Left lobe of liver (tissue), 2 donors: ENCODE measurements at places on chromosomes 11 and 22. TPM values are rescaled to one million over a fixed set of nuclear protein-coding genes. Genes with fewer than 3 reads are reported as not detected.

DNA sequence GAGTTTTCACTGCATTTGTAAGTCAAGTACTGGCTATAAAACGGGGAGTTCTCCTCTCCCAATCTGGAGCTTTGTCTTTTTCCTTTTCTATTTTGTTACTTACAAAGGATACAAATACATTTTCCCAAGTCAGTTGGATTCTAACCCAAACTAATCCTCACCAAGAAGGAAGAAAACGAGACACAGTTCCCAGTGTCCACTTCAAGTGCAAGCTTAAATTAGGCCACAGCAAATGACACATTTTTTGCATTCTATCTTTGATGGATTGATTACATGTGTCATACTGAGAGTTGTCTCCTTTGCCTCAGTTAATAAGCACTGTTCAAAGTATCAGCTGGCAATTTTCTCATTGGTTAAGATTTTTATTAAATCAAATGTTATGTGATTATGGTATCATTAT is 296.7 kb upstream of the ANO5 start:
- no peak for DNase-seq

DNA sequence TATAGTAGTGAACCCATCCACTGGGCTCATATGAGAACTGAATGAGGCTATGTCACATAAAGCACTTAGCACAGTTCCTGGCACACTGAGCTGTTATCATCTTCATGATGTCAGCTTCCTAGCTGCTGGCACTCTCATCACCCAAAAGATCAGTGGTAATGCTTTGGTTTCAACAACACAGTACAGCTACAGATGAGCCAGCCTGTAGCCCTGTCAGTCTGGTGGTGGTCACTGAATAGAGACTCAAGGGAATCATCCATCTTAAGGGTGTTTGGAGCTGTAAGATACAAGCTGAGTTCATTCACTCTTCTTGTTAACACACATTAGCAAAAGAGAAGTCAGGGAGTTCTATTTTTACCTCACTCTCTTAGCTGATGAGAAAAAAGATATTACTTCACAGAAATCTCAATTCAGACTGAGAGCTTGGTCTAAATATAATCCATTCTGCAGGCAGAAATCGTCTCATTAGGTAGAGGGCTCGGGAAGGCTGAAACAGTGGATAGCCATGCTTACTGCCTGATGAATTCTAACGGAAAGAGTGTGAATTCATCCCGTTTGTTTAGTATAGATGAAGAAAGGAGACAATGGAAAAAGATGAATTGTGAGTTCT is 6.3 kb upstream of the SLC1A2 start:
- no peak for DNase-seq

DNA sequence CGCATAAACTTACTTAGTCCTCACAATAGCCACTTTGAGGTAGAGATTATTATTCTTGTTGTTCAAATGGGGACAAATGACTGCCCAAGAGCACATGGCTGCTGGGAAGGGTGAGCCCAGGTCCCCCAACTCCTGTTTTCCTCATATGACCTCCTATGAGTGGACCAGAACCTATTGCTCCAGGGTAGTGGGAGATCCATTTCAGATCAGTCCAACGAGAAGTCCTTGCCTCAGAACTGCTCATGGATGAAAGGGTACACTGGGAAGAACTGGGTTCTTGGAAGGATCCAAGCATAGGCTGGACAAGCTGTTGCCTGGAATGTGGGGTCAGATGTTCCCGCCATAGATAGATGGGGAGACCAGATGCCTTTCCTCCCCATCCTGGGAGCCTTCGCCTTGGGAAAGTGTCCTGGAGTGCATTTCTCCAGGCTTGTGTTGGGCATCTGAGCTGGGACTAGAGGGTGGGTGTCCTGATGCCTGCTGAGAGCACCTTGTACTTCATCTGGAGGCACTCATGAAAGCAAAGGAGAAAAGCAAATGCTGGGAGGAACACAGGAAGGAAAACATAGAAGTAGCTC is 146.3 kb upstream of the B3GAT1 start:
- DNase-seq: peak; percentile 19

DNA sequence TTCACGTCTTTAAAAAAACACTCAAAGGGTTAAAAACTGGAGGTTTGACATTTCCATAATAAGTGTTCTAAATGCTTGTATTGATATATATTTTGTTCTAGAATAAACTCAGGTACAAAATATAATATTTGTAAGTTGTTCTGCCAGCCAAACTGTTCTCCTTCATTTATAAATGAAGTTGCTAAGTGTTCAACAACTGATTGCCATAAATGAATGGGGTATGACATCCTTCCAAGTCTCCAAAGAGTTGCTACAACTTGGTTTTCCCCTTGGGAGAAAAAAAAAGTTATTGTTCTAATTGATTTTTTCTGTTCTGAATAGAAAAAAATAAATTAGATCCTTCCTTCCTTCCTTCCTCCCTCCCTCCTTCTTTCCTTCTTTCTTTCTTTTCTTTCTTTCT is 65.4 kb upstream of the BLID start:
- no peak for DNase-seq

DNA sequence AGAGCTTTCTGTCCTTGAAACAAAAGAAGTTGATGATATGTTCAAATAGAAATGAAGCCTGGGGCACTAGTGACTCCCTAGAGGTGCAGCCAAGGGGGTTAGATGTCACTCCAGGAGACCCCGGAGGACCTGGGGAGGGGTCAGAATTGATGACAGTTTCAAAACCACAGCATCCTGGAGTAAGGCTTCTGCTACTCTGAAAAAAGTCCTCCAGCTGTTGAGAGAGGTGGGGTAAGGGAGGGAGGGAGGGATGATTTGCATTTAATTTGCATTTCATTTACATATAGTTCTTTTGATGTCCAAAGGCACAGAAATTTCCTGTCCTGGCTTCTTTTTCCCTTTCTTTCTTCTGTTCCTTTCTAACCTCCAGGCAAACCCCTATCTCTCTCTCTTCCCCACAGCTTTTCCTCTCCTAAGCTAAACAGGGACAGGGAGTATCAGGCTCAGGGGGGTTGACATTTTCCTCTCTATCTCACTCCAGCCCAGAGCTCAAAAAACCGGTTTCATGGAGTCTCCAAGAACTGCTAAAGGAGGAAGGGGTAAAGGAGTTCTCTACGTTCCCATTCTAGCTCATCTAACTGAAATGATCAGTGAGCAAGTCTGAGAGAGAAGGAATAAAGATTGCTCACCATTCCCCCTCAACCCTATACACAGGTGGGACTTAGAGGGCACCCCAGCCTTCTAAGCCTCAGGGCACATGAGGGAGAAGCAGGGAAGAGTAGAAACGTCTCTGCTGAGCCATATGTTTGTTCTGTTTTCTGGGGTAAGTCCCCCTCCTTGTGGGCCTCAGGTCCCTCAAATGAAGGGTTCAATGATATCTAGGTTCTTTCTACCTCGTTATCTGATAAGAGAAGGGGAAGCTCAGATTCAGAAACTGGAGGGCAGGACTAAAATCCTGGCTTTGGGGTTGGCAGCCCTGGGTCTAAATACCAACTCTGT is 3.5 kb upstream of the POU2F3 start:
- DNase-seq: no peak

GRCh38 chr11:112277941-112278340 is 17.3 kb upstream of the PLET1 start:
- DNase-seq: no peak

GRCh38 chr11:126930091-126930841 is 70.3 kb downstream of the KIRREL3 start:
- DNase-seq: no peak

DNA sequence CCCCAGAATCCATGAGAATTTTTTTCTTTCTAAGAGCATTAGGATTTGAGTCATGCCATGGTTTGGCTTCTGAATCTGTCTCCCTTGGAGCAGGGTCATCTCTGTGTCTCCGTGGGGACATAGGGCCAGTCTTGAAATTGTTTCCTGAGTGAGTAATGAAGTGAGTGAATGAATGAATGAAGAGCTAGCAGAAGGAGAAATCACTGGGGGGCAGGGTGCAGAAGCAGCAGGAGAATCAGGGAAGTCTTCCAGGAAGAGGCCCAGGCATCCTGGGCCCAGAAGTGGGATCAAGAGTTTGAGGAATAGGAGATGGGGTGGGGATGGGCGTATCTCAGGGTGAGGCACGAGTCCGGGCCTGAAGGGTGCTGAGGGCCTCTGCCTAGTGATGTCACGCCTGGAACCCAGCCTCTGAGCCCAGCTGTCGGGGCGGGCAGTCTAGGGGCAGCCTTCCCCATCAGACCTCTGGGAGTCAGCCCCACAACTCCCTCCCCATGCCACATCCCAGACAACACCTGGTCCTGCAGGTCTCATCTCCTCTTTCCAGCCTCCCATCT is 12.5 kb upstream of the MGAT3 start:
- DNase-seq: no peak

- no peak for DNase-seq
Observed at GRCh38 chr11:107716884-107717532, 5.2 kb upstream of the SLN start.

DNA sequence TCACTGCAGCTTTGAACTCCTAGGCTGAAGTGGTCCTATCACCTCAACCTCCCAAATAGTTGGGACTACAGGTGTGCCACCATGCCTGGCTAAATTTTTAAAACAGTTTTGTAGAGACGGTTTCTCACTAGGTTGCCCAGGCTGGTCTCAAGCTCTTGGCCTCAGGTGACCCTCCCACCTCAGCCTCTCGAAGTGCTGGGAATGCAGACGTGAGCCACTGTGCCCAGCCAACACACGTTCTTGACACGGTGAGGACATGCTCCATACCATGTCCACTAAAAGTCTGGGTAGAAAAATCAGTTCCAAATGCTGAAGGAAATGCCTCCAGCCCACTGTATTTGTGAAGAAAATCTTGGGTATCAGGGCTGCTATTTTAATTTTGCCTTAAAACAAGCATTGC is 46.9 kb downstream of the PDHX start:
- no peak for DNase-seq

DNA sequence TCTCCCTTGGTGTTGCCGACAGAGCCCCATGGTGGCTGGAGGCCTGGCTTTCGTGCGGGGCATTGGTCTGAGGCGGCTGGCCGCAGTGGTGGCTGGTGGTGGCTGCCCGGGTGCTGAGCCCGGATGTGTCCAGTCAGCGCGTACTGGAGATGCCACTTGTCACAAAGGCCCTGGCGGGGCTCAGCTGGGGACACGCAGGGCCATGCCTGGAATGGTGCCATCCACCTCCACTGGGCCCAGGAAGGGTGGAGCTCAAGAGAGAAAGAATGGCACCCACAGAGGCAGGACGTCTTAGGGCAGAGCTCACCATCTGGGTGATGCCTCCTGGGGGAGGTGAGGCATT is 92.5 kb downstream of the CEP164 start:
- DNase-seq: no peak

- DNase-seq: no peak
Observed at GRCh38 chr11:27599217-27599616, 92.6 kb upstream of the LIN7C start.

GRCh38 chr11:64742889-64743590 is 902 bp downstream of the RASGRP2 start:
- peak; percentile 86 for DNase-seq

DNA sequence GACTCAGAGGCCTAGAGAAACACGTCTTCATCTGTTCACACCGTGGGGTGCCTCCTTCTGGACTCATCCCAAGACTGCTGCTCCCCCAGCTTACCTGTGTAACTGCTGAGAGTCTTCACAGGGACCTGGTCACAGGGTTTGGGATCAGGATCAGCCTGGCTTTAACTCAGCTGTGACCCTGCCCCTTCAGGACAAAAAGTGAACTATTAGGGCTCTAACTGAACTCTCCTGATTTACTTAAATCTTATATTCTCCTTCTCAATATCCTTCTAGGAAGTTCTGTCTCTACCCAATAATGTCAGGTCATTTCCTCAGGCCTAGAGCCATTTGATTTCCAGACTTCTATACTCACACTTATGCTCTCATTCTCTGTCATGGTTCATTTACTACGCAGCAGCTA is 108.4 kb downstream of the ZNF280B start:
- peak; percentile 21 for DNase-seq

- no peak for DNase-seq
Observed at GRCh38 chr11:108606495-108607160, 13.1 kb upstream of the EXPH5 start.

- no peak for DNase-seq
Observed at GRCh38 chr11:9962722-9963121, 298.8 kb downstream of the SWAP70 start.

DNA sequence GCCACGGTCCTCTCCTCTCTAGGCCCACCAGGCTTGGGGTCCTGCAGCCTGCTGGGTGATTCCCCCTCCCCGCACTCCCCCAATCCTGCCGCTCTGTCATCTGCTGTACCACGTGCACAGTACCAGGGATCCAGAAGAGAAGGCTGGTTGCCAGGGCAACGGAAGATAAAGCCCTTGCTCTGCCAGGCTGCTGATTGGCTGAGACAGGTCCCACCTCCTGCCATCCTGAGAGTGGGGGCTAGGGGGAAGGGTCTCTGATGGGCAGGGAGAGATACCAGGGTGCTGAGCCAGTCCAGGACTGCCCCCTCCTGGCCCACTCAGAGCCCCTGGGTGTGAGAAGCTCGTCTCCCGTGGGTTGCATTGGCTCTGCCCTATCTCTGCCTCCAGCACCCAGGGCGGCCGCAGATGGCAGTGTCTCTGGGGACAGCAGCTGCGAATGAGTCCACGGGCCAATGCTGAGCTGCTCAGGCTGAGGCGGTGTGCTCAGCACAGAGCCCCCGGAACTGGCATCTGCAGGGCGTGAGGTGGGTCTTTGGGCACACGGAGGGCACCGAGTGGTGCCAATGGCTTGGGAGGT is at the start of gene SMIM45:
SMIM45 (plus strand) TSS at position 253 of the 577 bp plus-strand sequence.
- DNase-seq: no peak

DNA sequence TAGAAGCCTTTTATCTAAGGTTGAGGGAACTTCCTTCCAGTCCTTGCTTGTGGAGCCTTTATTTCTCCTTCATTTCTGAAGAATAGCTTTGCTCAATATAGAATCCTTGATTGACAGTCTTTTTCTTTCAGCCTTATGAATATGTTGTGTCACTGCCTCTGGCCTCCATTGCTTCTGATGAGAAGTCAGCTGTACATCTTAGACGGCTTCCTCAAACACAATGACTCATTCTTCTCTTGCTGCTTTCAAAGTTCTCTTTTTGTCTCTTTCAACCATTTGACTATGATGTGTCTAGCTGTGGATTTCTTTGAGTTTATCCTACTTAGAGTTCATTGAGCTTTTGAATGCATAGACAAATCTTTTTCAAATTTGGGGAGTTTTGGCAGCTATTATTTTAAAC is 893.2 kb downstream of the BRD1 start:
- DNase-seq: no peak

The SLC5A4 gene
- not detected for total RNA-seq

The CHST1 gene
- total RNA-seq: 2.3 TPM

The RIMBP3C gene
- 0.05 TPM for total RNA-seq

The CBLIF gene
- not detected for total RNA-seq

The IGSF9B gene
- total RNA-seq: 0.13 TPM

The KCNQ1OT1 gene
- 1.2 TPM for total RNA-seq

The SF3A1 gene
- 73.3 TPM for total RNA-seq
